Right ventricle myocardium superior (tissue), 1 donor: ENCODE measurements at places on chromosomes 5 and 9.
A peak's percentile ranks its signal among the peaks of the same experiment; 100 is the strongest.

DNA sequence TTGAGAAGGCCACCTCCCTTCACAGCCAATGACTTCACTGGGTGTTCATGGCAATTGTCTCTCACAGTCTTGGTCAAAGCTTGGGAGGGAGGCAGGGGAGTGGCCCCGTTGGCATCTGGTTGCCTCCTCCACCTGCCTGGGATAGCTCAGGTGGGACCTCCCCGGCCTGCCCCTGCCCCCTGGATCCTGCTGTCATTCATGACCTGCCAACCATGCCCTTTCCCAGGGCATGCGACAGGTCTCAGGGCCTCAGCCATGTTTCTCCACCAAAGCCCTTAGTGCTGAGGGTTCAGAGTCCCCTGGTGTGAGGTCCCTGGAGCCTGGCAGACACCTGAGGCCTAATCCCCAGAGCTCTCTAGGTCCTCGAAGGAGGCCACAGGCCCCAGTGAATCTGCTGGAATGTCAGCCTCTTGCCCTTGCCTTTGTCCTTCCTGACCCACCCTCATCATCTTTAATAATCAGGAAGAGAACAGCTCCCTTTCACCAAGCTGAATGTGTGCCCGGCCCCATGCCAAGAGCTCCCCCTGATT is 5.6 kb downstream of the DAB2IP start:
- DNase-seq = no peak

GRCh38 chr5:121968910-121969607 is 7.3 kb downstream of the SRFBP1 start:
- DNase-seq = no peak

GRCh38 chr5:179385914-179386313 is 40.7 kb upstream of the ADAMTS2 start:
- DNase-seq = no peak

DNA sequence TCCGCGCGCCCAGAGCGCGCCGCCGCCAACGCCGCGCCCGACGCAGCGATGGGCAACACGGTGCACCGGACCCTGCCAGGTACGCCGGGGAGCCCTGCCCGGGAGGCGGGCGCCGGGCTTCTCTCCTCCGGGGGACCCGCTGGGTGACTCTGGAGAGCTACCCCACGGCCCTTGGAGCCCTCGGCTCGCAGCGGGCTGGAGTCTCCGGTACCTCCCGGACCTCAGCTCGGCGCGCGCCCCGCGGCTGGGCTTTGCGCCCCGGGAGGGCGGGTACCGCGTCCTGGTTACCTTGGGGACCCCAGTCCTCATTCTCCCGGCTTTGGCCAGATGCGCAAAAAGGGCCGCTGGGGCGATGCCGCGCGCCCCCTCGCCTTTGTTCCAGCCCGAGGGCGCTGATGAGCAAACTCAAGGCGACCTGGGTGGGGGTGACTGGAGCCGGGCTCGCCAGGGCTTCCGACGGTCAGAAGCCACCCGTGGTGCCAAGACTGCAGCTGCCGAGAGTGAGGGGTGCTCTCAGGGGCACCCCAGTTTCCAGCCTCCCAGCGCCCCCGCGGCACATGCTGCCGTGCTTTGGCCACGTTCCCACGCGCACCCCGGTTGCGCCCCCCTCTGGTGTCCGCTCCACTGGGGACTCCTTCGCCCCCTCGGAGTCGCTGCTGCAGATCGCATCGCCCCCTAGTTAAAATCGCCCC is 442 bp downstream of the NEURL1B start:
- DNase-seq = no peak

- DNase-seq = no peak
These were observed 154.8 kb downstream of the GADD45G start for GRCh38 chr9:89759572-89759971.

- no peak for DNase-seq
These were observed 632.5 kb upstream of the ST8SIA4 start for GRCh38 chr5:101535626-101536025.

GRCh38 chr5:67195406-67196275 is 958 bp downstream of the CD180 start:
- DNase-seq = no peak

GRCh38 chr5:24208686-24209106 is 436.1 kb downstream of the CDH10 start:
- no peak for DNase-seq

DNA sequence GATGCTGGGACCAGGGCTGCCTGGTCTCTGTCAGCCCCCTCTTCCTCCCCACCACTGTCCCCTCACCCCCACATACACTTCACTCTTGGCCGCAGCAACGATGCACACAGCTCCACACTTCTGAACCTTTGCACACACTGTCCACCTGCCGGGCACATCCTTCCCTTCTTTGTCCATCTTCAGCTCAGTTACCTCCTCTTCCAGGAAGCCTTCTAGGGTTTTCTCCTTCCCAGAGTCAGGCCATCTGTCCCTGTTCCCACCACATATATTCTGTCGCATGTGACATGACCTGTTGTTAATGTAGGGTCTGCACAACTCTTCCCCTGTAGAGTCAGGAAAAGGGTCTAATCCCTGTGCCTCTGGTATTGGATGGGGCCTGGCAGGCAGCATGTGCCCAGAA is 38.6 kb upstream of the PHYKPL start:
- no peak for DNase-seq

- DNase-seq = no peak
These were observed 48.9 kb upstream of the SLC2A8 start for GRCh38 chr9:127347831-127348776.

- no peak for DNase-seq
These were observed 616 bp downstream of the VCAN start for GRCh38 chr5:83472213-83472507.

DNA sequence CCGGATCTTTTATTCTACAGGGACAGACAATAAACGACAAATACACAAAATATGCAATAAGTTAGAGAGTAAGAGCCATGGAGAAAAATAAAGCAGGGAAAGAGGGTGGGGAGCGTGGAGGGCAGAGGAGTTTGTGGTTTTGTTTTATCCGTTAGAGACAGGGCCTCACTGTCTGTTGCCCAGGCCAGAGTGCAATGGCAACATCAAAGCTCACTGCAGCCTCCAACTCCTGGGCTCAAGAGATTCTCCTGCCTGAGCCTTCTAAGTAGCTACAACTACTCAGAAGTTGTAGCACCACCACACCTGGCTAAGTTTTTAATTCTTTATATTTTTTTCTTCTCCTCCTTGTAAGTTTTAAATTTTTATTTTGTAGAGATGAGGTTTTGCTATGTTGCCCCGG is 54.5 kb upstream of the CTNNA1 start:
- no peak for DNase-seq

DNA sequence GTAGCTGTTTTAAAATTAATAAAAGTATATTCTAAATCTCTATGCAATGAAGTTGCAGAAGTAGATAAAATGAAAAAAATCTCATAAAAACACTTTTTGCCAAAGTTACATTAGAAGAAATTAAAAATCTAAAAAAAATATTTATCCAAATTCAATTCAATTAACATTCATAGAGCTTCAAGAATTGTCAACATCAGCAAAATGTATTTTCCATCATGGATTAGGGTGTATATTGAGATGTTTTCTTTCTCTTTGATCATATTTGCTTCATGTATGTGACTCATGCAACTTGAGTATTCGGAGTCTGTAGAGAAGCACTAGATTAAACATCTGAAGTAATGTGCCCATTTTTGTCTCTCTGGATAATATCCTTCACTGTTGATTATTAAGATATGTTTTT is 415.3 kb upstream of the FAM174A start:
- DNase-seq = no peak

DNA sequence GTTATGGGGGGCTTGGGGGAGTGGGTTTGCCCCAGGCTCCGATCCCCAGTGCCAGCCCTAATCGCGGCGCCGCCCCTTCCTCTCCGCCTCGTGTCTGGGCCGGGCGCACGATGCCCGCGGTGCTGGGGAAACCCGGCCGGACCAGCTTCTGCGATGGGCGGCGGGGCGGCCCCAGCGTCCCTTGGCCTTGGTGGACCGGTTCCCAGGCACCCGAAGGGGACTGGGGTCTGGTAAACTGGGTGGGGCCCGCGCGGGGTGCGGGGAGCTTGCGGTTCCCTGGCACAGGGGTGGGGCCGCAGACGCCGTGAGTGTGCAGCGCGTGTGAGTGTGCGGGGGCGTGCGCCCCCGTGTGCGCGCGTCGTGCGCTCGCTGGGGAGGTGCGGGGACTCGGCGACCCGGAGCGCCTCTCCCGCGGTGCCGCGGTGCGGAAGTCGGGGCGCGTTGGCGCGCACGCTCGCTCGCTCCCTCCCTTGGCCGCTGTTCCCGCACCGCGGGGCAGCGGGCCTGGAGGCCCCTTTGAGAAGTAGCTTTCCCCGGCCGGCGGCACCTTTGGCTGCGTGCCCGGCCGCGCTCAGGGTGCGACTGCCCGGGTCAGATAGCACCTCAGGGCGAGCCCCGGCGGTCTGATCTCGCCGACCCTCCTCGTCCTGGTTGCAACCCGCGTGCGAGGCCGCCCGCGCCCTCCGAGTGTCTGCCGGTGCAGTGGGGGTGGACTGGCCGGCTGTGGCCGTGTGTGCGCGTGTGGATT is 568 bp downstream of the MACIR start:
- DNase-seq = peak; percentile 75

DNA sequence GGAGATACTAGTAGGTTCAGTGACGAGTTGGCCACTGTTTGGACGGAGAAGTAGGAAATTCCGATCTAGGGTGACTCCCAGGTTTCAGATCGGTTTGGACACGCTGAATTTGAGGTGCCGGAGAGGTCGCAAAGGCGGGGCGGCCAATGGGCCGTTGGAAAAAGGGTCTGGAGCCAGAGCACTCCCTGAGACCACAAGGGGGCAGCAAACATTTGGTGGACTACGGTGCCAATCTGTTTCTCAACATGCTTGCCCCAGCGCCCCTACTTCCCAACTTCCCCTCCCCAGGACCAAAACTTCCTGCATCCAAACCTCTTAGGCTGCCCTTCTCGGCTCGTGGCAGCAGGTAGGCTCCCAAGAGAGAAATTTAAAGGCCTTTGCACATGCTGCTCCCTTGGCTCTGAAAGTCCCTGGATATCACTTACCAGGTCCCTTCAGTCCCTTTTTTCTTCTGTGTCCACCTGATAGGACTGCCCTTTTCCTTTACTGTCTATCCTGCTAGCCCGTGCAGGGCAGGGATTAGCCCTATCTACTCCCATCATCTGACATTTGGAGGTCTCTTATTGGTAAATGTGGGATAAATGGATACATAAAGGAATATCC is 992 bp upstream of the RPP25L start:
- peak; percentile 82 for DNase-seq

- peak; percentile 48 for DNase-seq
These were observed 3.7 kb upstream of the FAM78A start for GRCh38 chr9:131279863-131280570.

DNA sequence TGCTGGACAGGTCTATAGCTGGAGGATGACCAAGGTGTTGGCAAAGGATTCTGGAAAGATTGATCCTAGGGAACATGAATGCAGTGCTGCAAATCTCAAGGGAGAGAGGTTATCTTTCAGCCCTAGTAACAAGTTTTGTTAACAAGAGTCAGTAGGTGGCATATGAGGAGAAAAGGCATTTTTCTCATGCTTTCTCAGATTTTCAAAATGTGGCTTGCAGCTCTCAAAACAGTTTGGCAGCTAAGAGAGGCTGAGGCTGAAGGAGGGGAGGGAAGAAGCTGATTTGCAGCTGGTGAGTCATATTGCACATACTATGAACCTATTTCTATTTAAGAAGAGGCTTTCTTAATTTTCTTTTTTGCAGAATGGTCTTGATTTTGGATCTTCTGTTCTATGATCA is 64.3 kb upstream of the PCA3 start:
- DNase-seq = no peak

DNA sequence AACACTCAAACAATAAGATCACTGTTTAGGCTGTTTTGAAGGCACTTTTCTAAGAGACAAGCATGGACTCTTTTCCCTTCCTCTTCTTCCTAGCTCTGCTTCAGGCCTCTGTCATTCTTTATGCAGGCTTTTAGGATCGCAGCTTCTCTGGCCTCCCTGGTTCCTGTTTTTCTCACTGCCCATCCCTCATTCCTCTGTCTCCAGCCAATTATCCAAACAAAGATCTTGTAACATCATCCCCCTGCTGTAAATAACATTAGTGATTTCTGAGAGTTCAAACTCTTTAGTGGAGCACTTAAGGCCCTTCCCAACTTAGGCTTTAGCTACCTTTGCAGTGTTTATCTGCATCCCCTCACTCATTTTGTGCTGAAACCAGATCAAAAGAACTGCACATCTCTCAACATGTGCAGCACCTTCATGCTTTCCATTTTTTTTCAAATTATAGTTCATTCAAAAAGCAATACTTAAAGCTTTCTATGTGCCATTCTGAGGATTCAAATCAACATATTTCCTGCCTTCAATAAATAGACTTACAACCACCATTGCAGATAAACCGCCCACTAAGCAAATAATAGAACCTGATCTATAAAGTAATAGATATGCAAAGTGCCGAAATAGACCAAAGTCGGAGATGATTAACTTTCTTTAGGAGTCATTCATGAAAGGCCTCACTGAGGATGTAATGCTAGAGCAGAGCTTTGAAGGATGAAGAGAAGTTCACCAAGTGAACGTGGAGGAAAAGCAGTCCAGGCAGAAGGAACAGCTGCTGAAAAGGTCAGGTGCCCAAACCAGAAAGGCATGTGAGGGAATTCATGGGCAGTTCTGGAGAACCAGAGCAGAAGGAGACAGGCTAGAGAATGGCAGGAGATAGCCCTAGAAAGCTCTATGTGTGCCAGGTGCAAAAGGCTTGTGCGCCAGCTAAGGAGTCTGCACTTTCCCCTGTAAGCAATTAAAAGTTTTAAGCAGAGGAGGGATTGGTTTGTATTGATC is 95.8 kb upstream of the ZNF366 start:
- no peak for DNase-seq

DNA sequence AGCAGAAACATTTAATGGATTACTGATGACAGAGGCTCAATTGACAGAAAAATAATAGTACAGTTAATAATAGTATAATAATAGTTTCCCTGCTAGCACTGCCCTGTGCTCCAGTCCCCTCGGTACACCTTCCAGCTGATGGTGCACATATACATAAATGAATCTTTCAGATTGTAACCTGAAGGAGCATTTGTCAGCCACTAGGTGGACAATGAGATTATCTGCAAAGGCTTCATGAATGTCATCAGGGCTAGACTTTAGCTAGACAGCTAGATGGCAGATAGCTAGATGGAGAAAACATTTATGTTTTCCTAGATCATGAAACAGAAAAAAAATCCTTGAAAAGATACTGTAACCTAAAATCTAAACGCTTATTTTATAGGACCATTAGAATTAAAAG is 304.4 kb upstream of the SMC2 start:
- DNase-seq = no peak

GRCh38 chr9:135766251-135766650 is 64.3 kb downstream of the KCNT1 start:
- DNase-seq = no peak

DNA sequence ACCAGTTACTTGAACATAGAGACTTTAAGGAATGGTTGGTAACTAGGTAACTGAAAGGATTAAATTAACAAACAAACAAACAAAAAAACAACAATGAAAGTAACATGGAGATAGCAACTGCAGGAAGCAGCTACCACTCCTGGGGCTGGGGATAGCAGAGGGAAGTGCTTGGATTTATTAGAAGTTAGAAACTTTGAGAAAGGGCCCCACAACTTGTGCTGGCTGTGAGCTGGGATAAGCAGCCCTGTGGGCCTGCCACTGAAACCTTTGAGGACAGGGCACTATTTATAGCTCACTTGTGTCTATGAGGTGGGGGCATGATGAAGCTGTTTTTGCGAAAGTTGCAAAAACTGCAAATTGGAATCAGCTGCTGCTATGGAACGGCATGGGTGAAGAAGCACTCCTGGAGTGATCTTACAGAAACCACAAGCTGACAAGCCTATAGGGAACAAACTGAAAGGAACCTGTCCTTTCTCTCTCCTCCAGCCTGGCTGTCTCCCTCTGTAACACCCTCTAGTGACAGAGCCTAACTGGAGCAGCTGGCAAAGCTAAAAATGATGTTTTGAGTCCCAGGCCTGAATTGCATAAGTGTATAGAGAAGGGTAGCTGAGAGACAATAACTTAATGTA is 91.4 kb upstream of the RANBP6 start:
- DNase-seq = no peak

- no peak for DNase-seq
These were observed 10.5 kb downstream of the ECSCR start for GRCh38 chr5:139451878-139452660.
